ENCODE measurements at places on chromosomes 11 and 22. TPM values are rescaled to one million over a fixed set of nuclear protein-coding genes. Genes with fewer than 3 reads are reported as not detected.

Gene SPON1
- total RNA-seq, result 49.3 TPM

Gene OR51B6
- total RNA-seq, result not detected

Gene FAM111A
- 22.6 TPM for total RNA-seq

Gene XPNPEP3
- 32.2 TPM for total RNA-seq

Gene TRIM51
- total RNA-seq, result not detected

Gene TAF10
- 174 TPM for total RNA-seq

Gene TPBGL
- 0.50 TPM for total RNA-seq

Gene MYO18B
- 0.17 TPM for total RNA-seq

Gene FGF4
- not detected for total RNA-seq

Gene ENDOD1
- total RNA-seq, result 32.5 TPM

Gene ENTHD1
- total RNA-seq, result not detected

Gene HTATIP2
- 195 TPM for total RNA-seq

Gene RAB39A
- total RNA-seq, result 3.0 TPM

Gene KCNE3
- 4.5 TPM for total RNA-seq

Gene SLC6A5
- total RNA-seq, result not detected

Gene TCN2
- 34.8 TPM for total RNA-seq

Gene GAS2L1
- total RNA-seq, result 87.3 TPM

Gene VPS37C
- total RNA-seq, result 13.4 TPM

Gene HOATZ
- not detected for total RNA-seq

Gene GRIA4
- total RNA-seq, result 2.0 TPM

Gene PRR5L
- total RNA-seq, result 9.8 TPM

Gene MAML2
- 19.0 TPM for total RNA-seq

Gene OR5AK2
- total RNA-seq, result not detected

Gene CSNK2A3
- total RNA-seq, result 1.4 TPM

Gene PHLDB1
- total RNA-seq, result 106 TPM

Gene TRIOBP
- 42.8 TPM for total RNA-seq

Gene SGSM1
- total RNA-seq, result 1.9 TPM

Gene GGTLC3
- total RNA-seq, result not detected

Gene SCGB1D4
- not detected for total RNA-seq

Gene MPPED2
- 2.1 TPM for total RNA-seq

Gene CSF2RB
- 1.9 TPM for total RNA-seq

Gene SCO2
- total RNA-seq, result 1.6 TPM

Gene SWAP70
- total RNA-seq, result 10.5 TPM

Gene MOGAT2
- total RNA-seq, result 0.11 TPM

Gene OR52I1
- total RNA-seq, result not detected

Gene POTEH
- total RNA-seq, result not detected

Gene NLRP14
- total RNA-seq, result not detected

All from adrenal gland (tissue), 19 donors.